ENCODE measurements at places on chromosomes 6 and 20.

DNA sequence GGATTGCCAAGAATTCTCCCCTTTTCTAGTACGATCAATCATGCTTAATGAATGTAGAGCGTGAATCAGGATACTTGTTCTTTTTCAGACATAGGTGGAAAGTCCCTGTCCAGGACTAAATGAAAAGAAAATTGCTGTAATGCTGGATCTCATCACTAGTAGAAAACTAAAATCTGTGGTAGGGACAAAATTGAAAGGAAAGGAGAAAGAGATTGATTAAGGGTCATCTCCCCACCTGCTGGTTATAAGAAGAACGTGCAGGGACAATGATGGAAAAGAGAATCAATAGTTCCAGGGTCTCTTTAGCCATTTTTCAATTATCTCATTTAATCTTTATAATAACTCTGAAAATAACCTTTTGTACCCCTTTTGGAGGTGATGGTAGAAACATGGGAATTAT, 18.7 kb upstream of the HLA-DRB1 start:
- DNase-seq, result no peak

GRCh38 chr6:21914121-21914973, 320.8 kb downstream of the SOX4 start:
- no peak for DNase-seq

DNA sequence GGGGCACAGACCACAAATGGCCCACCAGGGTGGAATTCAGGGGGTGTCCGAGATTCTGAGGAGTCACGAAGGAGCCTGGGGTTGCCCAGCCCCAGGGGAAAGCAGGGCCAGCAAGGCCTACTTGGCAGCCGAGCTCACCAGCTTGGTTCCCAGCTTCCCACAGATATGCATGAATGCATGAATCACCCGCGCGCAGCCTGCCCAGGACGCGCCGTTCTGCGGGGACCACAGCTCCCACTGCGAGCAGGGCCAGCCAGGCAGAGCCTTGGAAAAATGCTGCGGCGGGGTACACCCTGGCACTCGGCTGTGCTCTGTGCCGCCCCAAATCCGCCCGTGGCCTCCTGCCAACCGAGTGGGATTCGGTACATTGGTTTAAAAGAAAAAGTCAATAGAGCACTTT, 211.0 kb downstream of the NFATC2 start:
- no peak for DNase-seq

- no peak for DNase-seq
Observed at GRCh38 chr6:15522856-15523529, 139.8 kb downstream of the DTNBP1 start.

- no peak for DNase-seq
Observed at GRCh38 chr6:31379850-31380249, 22.9 kb upstream of the HLA-B start.

- no peak for DNase-seq
Observed at GRCh38 chr6:169664227-169664626, 37.6 kb downstream of the WDR27 start.

- DNase-seq, result no peak
Observed at GRCh38 chr20:40980106-40980827, 48.4 kb upstream of the TOP1 start.

DNA sequence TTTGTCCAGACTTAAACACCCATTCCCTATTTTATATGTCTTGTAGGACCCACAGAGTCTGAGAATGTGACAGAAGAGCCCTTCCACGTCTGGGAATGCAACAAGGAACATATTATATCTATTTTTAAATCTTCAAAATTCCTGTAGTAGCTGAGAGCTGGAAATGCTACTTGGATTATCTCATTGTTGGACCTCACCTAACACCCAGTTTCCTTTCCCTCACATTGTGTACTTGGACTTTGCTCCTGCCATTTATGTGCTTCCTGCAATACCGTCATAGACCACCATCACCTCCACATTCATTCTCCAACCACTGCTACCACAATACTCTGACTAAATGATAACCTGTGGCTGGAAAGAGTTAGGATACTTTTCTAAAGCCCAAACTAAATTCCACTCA, 335.4 kb downstream of the COL12A1 start:
- no peak for DNase-seq

DNA sequence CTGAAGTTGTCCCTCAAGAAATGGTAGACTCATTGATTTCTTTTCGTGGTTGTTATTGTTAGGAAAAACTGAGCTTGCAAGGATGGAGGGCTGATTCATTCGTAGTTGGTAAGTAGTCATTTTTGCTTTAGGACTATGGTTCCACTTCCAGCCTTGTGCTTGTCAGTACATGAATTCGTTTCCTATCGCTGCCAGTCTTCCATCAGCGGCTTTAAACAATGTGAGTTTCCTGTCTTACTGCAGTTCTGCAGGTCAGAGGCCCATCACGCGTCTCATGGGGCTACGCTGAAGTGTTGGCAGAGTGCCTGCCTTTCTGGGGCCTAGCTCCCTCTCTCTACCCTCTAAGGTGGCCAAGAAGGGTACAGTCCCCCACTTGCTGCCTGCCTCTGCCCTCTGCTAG, 11.4 kb upstream of the MDFI start:
- no peak for DNase-seq

DNA sequence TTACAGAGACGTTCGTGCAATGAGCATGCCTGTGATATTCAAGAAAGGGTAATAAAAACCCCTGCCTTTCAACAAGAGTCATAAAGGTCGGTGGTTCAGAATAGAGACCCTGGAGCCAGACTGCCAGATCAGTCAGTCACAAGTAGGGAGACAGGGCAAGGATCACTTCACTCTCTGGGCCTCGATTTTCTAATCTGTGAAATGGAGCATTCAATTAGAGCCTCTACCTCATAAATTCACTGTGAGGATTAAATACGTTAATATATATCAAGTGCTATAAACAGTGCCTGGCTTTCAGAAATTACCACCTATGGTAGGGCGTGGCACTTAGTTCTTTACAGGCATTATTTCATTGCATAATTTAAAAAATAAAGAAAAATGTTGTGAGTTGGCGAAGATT, 43.7 kb upstream of the EYA2 start:
- no peak for DNase-seq

- no peak for DNase-seq
Observed at GRCh38 chr6:54193560-54193959, 82.3 kb downstream of the MLIP start.

DNA sequence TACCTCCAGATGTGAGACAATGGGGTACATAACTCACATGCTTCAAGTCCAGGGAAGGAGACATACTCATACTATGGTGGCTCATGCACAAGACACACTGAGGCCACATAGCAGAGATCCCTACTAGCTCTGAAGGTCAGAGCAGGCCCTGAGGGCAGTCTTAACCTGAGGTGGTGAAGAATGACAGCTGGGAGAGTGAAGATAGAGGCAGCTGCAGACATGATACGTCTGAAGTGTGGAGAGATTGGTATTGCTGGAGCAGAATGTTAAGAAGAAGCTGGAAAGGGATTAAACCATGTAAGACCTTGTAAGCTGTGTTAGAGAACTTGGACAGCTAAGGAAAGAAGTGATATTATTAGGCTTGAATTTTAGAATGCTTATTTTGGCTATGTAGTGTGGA, 32.9 kb downstream of the PGM3 start:
- DNase-seq, result no peak

GRCh38 chr6:71248306-71248765, 40.3 kb upstream of the OGFRL1 start:
- no peak for DNase-seq

DNA sequence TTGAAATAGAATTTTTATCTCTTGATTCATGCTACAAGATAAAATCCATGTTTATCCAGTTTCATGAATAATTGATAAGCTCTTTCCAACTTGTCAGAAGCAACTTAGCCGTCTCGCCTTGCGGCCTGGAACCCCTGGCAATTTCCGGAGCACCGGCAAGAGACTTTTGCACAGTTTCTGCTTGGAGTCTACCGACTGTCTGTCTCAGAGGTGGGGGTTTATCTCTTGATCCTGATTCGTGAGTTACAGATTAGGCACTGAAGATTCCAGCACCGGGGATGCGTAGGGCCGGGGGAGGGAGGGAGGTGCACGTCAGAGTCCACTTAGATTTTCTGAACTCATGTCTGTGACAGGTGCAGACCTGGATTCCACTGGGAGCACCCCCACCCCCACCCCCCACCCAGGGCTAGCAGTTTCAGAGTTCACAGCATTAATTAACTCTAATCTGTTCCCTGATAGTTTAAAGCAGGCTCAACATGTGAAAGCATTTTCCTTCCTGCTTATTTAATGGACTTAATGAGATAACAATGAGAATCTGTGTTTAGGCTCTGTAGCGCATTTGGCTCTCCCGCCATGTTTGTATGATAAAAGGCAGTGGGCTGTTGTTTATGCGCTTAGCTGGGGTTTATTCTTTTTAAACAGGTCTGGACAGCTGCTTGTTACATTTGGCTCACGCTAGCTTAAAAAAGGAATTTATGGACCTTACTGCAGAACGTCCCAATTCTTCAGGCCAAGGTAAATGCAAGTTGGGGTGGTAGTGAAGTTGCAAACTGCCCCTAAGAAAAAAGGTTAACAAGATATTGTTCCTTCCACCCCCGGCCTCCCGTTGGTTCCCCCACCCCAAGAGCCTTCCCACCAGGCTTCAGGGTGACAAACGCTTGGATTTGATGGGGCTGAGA, 8.1 kb upstream of the APCDD1L start:
- no peak for DNase-seq

DNA sequence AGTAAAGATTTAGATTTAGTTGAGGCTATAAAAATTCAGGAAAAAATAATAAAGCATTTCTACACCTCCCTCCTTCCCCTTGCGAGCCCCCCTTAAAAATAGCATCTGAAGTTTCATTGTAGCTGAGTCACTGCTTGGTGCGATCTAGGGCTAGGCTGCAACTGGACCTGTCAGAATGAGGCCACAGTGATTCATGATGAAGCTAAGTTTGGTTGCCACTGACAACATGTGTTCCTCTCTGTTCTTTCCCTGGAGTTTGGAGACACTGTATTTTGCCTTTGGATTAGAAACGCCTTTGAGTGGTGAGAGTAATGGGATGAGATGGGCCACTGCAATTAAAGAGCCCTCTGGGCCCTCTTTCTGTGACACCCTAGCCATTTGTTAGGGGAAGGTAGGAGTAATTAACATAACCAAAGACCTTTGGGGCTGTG, 334.1 kb downstream of the NRN1 start:
- no peak for DNase-seq

- no peak for DNase-seq
Observed at GRCh38 chr6:39524007-39524406, 201.2 kb downstream of the KIF6 start.

GRCh38 chr20:24776755-24777271, 172.3 kb upstream of the CST7 start:
- no peak for DNase-seq

DNA sequence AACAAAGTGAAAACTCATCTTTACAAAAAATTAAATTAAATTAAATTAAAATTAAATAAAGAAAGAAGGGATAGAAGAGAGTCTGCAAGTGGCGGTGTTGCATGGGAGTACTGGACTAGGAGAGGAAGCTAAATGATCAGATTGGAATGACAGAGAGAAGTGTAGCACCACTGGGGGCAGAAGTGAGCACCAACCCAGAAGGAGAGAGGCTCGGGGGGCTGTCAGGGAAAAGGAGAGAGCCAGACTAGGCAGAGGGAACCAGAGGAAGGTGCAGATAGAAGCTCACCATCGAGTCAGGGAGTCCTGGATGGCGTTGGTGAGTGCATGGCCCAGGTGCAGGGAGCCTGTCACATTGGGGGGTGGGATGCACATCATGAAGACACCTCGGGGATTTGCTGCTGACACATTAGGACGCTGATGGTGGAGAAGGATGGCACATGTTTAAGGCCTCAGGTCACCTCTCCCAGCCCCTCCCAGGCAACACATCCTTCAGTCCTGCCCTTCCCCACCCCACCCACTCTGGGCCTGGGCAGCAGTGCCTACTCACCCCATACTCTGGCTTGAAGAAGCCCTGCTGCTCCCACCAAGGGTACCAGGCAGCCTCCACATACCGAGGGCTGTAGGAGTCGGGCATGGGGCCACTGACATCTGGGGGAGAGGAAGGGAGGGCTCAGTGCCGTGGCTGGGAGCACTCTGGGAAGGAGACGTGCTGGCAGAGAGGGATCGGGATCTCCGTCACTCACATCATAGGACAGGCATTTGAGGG, 4.0 kb downstream of the VARS1 start:
- no peak for DNase-seq

GRCh38 chr6:138526822-138527235, 27.5 kb upstream of the NHSL1 start:
- DNase-seq, result no peak

DNA sequence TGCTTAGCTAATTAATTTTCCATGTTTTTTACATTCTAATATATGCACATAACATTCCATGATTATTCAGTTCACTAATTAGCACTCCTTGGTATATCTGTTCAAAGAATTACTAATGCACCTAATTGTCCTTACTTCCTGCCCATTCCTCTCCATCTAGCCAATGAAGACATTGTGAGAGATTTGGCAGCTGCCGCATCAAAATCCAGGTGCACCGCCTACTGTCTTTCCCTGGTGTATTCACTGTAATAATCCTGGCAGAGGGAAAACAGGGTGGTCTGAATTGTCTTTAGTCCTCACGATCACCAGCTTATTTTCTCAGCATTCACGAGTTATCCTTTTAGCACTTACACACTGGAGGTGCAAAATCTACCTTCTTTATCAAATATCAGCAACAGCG, 61.0 kb upstream of the SCGN start:
- DNase-seq, result no peak

- DNase-seq, result no peak
Observed at GRCh38 chr6:170145272-170145592, 145.6 kb downstream of the DLL1 start.

DNA sequence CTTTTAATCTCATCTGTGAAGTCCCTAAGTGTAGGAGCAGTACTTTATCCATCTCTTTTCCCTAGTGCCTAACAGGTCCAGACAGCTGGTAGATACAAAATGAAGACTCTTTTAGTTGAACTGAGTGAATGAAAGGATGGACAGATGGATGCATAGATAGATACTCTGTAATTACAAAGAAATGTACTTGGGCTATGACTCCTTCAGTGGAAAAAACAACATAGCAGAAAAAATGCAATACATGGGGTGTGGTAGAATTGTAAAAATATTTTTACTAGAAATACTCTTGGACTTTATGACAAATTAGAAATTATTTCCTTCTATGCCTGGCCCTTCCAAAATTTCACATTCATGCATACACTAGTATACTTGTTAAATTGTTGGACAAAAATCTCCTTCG, 29.3 kb downstream of the KCNQ5 start:
- DNase-seq, result no peak

GRCh38 chr6:5466281-5467136, 205.2 kb downstream of the FARS2 start:
- DNase-seq, result no peak

- DNase-seq, result no peak
Observed at GRCh38 chr6:78611102-78611620, 256.2 kb upstream of the IRAK1BP1 start.

- no peak for DNase-seq
Observed at GRCh38 chr6:118485601-118486550, 62.2 kb upstream of the PLN start.

GRCh38 chr20:53778041-53778516, 184.4 kb upstream of the ZNF217 start:
- no peak for DNase-seq

GRCh38 chr6:37584654-37585522, 85.2 kb upstream of the CCDC167 start:
- no peak for DNase-seq

GRCh38 chr6:35581633-35582032, 68.9 kb upstream of the TULP1 start:
- DNase-seq, result no peak

- no peak for DNase-seq
Observed at GRCh38 chr20:19889011-19889953, 127.9 kb upstream of the NAA20 start.

- no peak for DNase-seq
Observed at GRCh38 chr6:31268836-31269235, 3.1 kb downstream of the HLA-C start.

All from forelimb muscle (tissue), 1 donor.